ENCODE measurements at places on chromosomes 3 and 15.

GRCh38 chr15:73598530-73599160 lies 34.5 kb downstream of the NPTN start:
- DNase-seq: no peak

DNA sequence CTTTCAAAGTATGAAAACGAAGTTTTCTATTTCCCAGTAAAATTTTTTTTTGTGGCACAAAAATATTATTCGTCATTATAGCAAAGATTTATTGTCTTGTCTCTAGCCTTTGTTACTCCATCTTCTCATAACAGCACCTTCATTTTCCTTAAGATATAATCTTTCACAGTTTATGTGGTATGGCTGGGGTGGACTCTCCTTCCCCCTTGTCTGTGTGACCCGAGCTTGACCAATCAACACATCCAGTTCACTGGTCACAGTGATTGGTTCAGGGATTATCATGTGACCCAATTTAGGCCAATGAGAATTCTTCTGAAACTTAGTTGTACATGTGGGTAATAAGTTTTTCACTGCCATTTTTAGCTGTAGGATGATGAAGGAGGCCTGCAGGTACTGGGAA lies 71.2 kb upstream of the DCBLD2 start:
- DNase-seq: no peak

GRCh38 chr3:25064681-25065080 lies 363.4 kb upstream of the RARB start:
- DNase-seq: no peak

DNA sequence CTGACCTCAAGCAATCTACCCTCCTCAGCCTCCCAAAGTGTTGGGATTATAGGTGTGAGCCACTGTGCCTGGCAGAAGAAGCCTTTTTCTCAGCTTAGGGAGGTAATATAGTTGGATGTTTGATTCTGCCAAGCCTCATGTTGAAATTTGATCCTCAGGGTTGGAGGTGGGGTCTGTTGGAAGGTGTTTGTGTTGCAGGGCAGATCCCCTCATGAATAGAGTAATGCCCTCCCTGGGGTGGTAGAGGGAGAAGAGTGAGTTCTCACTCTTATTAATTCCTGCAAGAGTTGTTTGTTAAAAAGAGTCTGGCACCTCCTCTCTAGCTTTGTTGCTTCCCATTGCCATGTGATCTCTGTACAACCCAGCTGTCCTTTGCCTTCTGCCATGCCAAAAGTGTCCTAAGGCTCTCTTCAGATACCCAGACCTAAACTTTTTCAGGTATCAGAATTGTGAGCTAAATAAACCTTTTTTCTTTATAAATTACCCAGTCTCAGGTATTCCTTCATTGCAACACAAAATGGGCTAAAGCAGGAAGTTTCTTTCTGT lies 16.4 kb downstream of the NECTIN3 start:
- no peak for DNase-seq

DNA sequence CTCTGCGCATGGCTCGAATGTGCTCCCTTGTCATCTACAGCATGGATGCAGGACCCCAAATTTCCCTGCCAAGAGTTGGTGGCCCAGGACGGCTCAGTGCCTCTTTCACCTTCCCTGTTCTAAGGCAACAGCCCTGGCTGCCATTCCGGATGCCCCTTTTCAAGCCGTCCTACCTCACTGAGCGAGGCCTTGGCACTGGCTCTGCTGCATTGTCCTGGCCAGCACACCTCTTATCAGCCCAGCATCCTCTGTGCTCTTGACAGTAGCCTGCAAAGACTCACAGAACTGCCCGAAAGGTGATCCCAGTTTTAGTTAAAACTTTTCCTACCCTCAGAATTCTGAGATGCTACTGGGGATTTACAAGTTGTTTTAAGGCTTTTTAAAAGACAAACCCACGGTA lies 122.0 kb downstream of the MECOM start:
- DNase-seq: no peak

GRCh38 chr15:66860844-66861243 lies 158.8 kb downstream of the SMAD6 start:
- no peak for DNase-seq

DNA sequence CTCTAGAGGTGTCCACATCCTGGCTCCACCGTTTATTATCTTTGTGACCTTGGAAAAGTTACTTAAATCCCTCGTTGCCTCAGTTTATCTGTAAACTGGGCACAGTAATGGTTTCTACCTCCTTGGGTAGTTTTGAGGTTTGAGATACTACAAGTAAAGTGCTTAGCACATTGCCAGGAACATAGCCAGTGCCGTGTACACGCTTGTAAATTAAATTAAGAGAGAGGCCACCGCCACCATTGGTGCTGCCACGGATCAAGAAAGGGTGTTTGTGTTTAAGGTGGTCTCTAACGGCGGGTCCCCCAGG lies 5.8 kb upstream of the WNT7A start:
- no peak for DNase-seq

GRCh38 chr15:73991260-73991659 lies 835 bp downstream of the STOML1 start:
- peak; percentile 84 for DNase-seq

DNA sequence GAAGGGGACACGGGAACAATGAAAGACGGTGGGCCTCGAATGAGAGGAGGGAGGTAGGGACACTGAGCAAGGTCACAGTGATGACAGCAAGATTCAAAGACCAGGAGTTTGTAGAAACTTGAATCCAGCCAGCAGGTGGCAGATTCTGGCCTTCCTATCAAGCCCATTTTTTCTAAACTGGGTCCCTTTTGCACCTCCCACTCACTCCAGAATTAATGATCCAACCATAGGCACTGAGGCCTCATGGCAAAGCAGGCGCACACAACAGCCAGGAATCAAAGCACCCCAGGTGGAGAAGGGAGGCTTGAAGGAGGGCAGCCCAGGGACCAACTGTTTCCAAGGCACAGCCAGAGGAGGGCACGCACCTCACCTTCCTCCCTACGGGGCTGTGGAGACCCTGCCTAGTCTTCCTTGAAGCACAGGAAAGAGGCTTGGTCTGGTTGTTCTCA lies 90.2 kb downstream of the ANP32A start:
- peak; percentile 68 for DNase-seq

DNA sequence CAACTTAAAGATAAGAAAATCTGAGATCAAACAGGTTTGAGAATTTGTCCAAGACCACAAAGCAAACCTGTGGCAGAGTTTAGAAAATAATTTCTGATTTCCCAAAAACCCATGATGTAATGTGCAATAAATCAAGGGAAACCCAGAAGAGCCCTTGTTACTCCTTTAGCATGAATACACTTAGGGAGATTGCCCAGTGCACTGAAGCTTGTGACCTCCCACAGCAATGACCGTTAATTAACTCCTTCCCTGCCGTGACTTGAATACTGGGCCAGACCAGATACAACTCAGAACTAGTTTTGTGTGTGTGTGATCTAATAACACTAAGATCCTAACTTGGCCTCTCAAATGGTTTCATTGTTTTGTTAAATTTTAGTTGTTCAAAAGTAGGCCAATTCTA lies 2.5 kb downstream of the PRKAR2A start:
- DNase-seq: no peak

- DNase-seq: peak; percentile 86
Measured at GRCh38 chr3:72299321-72299802, 514.4 kb upstream of the PROK2 start.

- no peak for DNase-seq
Measured at GRCh38 chr3:133928136-133928893, 32.6 kb upstream of the RAB6B start.

DNA sequence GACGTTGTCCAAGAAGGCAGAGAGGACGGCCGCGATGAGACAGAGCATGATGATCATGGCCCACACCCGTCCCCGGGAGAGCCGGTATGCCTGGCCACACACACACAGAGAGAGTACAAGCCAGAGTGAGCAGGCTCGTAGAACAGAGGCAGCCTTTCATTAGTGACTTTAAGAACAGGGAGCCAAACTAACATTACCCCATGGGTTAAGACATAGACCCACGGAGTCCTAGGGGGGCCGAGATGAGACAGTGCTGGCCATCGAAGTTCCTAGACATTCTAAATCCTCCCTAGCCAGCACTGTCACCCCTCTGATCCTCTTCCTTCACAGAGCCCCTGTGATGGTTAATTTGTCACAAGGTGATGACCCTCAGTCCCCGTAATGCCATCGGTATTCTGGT lies 114.0 kb downstream of the OCA2 start:
- DNase-seq: no peak

- DNase-seq: peak; percentile 85
Measured at GRCh38 chr3:149621218-149622005, 36.4 kb downstream of the WWTR1 start.

GRCh38 chr3:39065197-39065596 lies 13.4 kb downstream of the WDR48 start:
- peak; percentile 48 for DNase-seq
